AML-193 (cell line): ENCODE measurements at places on chromosomes 11 and 22.

GRCh38 chr11:57641011-57641807, 8.5 kb downstream of the YPEL4 start:
- DNase-seq, result peak; percentile 51

DNA sequence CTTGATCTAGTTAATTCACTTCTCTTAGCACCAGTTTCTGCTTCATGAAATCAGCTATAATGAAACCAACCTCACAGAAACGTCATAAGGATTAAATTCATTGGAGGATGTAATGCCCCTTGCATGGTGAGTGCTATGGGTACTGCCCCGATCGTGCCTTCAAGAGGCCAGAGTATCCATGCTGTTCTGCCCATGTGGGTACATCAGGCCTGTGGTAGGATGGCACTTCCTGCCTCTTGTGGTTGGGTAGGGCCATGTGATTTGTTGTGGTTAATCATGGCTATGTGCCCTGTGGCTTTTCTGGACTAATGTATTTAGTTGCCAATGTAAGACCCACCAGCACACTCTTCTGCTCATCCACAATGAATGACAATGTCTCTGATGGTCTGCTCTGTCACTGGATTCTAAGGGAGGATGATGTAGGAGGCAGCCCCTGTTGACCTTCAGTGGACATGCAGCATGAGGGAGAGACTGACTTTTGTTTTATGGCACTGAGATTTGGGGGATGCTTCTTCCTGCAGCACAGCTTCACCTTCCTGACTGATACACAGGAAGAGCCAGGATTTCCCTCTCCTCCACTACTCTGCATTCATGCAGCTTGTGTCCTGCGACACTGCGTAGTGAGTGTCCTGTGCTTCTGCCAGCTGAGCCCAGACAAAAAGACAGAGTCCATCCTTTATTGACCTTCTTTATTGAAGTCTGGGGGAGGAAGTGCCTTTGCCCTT, 66.2 kb downstream of the DHCR7 start:
- no peak for DNase-seq

DNA sequence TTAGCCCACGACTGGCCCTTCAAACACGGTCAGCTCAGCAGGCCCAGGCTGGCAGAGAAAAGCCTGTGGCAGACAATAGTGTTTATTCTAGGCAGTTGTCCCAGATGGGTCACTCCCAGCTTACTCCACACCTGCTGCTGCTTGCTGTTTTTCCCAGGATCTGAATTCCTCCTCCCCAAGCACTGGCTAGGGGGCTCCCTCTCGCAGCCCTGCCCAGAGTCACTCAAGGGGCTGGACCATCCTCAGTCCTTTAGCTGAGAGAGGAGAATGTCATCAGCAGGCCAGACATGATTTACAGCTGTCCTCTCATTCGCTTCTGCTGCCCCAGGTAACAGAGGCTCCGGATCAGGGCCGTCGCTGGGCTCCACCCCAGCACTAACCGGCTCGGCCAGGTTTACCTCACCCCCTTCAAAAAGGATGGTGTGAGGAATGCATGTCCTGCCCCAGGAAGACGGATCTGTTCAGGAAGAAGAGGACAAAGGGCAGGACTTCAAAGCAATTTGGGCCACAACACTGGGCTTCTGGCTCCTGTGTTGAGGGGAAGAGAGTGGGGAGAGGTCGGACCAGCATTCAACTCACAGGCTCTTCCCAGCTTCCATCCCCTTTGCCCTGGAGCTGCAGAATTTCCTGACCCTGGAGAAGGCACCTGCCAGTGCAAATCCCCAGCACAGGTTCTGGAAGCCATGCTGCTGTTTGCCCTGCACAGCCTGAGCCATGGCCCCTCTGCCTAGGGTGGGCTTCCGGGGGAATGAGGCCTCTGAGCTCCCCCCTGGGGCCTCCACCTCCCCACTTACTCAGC, 59.7 kb upstream of the BARX2 start:
- DNase-seq, result no peak

DNA sequence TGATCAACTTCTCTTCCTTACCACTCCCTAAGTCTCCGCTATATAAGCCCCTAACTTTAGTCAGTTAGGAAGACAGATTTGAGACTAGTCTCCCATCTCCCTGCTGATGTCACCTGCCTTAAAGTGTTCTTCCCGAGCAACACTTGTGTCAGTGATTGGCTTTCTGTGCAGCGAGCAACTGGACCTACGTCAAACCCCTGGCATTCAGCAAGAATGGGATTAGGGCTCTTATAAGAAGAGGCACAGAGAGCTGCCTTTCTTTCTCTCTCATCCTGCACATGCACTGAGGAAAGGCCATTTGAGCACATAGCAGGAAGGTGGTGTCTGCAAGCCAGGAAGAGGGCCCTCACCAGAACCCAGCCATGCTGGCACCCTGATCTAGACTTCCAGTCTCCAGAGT, 116.6 kb upstream of the THY1 start:
- no peak for DNase-seq

- DNase-seq, result no peak
Observed at GRCh38 chr11:127233998-127234397, 233.4 kb upstream of the KIRREL3 start.

GRCh38 chr22:35838855-35839576, 121.3 kb downstream of the APOL5 start:
- peak; percentile 68 for DNase-seq

DNA sequence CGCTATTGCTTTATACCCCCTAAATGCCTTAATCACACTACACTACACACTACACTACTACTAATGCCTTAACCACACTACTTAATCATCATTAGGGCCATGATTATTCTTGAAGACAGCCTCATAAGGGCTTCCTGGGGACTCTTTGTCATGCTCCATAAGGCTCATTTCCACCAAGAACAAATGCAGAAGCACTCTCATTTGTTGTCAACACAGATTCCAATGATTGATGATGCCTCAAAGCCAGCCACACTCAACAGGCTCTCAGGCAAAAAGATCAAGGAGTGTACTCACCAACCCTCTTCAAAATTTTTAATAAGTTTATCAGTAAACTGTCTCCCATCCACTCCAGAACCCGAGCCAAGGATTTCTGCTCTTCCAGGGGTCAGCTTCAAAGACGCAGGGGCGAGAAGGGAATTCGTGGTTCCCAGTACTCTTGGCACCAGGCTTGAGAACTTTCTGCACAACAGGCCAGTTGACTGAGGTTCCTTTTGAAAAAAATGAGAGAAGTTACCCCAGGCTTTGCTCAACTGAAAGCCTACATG, 204.7 kb upstream of the GUCY1A2 start:
- DNase-seq, result no peak

- no peak for DNase-seq
Observed at GRCh38 chr11:46382646-46383403, 1.4 kb downstream of the MDK start.

- DNase-seq, result no peak
Observed at GRCh38 chr11:125948278-125949051, 2.6 kb downstream of the VSIG10L2 start.

- DNase-seq, result no peak
Observed at GRCh38 chr22:29842740-29843139, 4.7 kb upstream of the ASCC2 start.

- no peak for DNase-seq
Observed at GRCh38 chr11:1015826-1016545, 20.5 kb downstream of the MUC6 start.

DNA sequence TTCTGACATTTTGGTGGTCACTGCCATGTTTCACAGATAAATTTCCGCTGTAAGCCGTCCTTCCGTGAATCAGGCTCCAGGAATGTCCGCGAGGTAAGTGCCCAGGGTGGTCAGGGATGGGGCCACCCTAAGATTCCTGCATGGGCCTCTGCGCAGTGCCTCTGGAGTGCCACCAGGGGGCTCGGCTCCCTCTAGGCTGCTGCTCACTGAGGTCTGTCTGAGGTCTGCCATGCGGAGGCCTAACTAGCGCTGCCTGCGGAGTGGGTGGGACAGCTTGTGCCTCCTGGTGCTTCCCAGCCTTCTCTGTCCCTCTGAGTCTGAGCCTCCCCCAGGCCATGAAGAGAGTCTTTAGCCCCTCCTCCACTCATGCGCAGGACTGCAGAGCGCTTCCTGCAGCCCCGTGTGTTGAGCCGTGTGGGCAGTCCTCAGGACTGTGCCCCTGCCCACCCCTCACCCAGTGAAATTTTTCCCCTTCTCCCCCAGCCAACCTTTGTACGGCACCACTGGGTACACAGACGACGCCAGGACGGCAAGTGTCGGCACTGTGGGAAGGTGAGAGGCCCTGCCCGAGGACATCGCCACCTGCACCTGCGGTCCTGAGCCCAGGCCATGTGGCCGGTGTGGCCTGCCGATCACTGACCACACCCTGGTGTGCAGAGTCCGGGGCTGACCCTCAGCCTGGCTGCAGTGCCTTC, 11.9 kb upstream of the MDK start:
- DNase-seq, result peak; percentile 19

- DNase-seq, result no peak
Observed at GRCh38 chr22:20130319-20130718, 1.3 kb upstream of the ZDHHC8 start.

DNA sequence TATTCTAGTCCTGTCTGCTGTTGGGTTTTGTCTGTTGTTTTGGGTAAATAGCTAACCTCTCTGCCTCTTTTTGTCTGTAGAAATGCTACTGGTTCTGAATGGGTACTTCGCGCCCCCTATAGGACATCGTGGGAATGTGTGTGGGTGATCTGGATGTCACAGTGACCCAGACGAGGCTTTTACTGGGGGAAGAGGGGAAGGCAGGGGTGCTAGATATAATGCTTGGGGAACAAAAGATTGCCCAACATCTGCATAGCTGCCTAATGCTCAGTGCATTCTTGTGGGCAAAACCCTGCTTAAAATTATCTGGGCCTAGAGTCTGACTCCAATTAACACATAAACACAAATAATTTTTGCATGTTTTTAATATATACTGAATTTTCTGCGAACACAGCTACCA, 57.7 kb downstream of the BMAL1 start:
- peak; percentile 80 for DNase-seq

DNA sequence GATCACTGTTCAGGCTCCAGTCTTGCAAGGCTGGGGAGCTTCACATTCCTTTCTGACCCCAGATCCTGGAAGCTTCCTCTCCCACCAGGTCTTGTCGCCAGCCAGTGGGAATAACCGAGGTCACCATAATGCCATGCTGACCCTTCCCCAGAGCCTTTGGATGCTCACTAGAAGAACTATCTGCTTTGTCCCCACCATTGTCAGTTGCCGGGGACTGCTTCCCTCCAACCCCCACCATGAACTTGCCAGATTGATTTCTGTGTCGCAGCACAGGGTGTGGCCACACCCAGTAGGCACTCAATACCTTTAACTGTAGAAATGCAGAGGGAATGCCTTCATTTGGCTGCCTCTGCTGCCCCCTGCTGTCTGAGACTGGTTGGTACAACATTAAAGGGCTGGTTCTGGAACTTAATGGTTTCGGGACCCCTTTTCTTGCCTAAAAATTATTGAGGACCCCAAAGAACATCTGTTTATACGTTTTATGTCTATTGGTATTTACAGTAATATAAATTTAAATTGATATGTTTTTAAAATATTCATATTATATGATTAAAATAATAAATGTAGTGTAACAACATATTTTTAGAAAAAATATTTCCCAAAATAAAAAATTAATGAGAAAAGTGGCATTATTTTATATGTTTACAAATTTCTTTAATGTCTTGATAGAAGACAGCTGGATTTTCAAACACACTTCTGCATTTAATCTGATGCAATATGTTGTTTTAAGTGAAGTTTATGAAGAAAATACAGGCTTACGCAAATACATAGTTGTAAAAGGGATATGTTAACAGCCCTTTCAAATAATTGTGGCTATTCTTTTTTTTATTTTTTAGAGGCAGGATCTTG, 6.7 kb upstream of the GDPD5 start:
- peak; percentile 57 for DNase-seq

GRCh38 chr22:43532301-43533155, 120.7 kb downstream of the MPPED1 start:
- DNase-seq, result no peak

DNA sequence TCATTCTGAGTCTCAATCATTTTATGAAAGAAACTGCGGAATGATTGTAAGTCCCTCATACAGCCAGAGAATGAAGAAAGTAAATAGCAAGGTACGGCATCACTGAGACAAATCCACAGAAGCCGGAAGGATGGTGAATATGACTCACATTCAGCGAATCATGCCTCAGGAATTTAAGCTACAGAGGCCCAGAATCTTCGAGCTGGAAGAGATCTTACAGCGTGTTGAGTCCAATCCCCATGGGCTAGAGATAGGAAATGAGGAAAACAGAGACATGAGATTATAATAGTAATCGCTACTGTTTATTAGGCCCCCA, 173.2 kb downstream of the KIF18A start:
- DNase-seq, result no peak

DNA sequence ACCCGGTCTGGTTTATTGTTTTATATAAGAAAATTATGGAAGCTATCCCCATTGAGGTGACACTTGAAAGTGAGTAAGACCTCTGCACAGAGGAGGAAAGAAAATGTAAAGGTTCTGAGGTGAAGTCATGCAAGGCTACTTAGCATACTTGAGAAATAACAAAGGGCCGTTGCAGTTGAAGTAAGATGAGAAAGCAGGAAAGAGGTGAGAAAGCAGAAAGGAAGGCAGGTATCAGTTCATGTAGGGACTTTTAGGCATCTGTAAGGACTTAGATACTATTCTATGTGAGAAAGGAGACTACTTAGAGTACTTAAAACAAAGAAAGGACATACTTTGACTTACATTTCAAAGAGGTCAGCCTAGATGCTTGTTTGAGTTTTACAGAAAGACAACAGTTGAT, 84.7 kb downstream of the CASP12 start:
- DNase-seq, result no peak

DNA sequence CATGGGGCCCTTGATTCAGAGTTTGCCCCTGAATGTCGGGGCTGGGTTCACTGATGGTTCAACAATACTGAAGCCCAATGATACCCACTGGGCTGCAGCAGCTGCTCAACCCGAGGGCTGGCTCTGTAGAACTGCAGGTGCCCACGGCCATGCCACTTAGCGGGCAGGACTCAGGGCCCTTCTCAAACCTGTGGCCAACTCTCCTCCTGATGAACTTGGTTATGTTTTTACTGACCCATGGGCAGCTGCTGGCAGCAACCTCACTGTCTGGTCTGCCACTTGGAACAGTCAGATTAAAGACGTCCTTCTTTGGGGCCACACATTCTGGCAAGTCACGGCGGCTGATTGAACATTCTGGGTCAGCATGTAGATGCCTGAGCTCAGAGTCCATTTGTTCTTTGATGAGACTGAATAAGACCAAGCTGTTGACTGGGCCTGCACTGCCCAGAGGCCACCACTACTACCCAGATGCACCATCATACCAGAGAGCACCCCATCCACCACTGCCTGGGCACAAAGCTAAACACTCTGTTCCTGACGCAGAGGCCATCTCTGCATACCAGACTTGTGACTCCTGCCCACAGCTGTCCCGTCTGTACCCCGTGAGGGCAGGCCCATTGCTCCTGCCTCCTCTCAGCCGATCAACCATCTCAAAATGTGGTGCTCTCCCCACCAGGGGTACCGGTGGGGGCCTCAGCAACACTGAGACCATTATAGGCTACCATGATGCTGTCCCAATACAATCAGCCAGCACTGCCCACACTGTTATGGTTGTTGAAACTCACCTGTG, 67.8 kb downstream of the SHANK2 start:
- no peak for DNase-seq
